NK-92 treated with Interleukin-12 subunit alpha and Interleukin-12 subunit beta, amount 100 ng/mL, for 24 hours (cell line): ENCODE measurements at places on chromosomes 1 and 21.

GRCh38 chr1:158016651-158017335 is 23.3 kb downstream of the KIRREL1 start:
- no peak for DNase-seq

DNA sequence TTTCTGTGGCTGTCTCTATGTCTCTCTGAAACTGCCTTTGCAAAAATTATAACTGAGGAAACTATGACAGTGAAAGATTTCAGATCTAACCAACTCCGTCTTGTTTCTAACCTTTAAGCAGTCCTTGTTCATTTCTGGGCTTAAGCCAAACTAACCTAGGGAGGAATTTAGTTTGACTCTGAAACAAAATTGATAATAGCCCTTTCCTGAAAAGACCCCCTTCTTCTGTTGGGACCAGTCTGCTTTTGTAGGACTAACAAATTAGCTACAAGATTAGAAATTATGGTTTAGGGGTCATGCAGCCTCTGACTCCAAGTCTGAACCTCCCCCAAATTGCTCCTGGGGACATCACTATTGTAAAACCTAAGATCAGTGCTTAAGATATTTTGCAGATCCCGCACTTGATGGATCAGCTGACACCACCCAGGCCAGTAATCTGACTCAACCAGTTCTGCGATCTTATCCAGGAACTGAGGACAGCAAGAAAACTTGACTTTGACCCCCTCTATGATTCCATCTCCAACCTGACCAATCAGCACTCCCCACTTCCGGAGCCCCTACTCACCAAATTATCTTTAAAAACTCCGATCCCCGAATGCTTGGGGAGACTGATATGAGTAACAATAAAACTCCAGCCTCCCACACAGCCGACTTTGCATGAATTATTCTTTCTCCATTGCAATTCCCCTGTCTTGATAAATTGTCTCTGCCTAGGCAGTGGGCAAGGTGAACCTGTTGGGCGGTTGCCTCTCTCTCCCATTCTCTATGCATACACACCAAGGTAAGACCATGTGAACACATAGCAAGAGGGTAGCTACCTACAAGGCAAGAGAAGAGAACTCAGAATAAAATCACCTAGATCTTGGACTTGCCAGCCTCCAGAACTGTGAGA is 11.1 kb upstream of the TRIM63 start:
- DNase-seq, result no peak

DNA sequence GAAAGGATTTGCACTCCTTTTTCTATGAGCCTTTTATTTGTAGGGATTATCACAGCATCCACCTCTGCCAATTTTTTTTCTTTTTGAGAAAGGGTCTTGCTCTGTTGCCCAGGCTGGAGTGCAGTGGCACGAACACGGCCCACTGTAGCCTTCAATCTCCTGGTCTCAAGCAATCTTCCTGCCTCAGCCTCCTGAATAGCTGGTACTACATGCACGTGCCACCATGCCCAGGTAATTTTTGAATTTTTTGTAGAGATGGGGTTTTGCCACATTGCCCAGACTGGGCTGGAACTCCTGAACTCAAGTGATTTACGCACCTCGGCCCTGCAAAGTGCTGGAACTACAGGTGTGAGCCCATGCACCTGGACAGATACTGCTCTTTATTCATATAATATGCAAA is 2.1 kb downstream of the SAMSN1 start:
- DNase-seq, result no peak

DNA sequence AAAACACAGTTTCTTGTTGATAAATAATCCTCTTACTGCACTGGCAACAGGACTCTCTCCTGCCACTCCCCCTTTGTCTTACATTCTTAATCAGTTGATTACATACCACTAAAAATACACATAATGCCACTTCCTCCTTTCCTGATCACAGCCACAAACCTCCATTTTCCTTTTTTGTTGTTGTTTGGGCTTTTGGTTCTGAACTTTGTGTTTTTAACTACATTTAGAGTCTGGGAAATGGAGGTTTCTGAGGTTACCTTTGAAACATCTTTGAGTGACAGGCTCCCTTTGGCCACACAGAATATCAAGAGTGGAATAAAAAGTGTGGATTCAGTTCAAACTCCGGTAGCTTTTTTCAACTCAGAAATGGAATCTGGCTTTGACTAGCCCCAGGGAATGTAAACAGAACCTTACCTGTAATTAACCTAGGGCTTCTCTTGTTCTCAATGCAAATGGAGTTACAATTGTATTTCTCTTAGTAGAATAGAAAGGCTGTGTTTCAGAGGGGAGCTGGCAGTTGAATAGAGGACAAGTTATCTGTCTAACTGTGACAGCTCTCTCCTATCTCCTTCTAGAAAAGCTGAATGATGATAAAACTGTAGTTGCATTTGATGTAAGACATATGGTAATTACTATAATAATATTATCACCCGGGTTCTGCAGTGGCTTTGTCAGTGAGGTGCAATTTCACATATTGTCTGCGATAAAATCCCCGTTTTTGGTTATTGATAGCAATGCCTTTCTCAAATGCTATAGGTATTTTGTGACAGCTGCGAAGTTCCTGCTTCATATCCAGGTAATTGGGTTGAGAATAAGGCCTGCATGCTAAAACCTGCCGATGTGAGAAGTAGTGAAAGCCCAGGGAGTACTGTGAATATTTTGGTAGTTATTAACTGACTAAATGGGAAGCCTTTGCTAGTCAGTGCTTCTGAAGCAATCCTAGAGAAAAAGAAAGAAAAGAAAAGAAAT is 66.9 kb downstream of the ST6GALNAC5 start:
- no peak for DNase-seq

DNA sequence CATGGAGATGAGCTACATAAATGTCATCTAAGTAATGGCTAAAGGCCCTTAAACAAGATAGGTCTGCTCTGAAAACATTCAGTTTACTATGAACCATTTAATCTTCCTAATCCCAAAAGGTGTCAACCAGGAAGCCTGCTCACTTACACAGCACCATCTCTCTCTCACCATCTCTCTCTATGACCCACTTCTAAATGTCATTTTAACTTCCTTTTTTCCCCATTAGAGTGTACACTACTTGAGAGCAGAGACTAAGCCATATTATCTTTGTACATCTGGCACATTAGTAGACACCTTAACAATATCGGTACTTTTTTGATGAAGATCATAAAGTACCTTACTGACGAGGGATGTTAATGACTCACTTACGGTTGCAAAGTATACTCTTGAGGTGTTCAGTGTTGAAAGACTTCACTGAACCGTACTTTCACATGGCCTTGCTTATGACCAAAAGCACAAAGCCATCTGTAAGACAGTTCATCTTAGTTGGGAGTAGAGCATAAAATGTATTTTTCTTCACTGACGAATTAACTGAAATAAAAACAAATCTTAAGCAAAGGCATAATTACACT is 25.4 kb downstream of the FBXO42 start:
- DNase-seq, result no peak

DNA sequence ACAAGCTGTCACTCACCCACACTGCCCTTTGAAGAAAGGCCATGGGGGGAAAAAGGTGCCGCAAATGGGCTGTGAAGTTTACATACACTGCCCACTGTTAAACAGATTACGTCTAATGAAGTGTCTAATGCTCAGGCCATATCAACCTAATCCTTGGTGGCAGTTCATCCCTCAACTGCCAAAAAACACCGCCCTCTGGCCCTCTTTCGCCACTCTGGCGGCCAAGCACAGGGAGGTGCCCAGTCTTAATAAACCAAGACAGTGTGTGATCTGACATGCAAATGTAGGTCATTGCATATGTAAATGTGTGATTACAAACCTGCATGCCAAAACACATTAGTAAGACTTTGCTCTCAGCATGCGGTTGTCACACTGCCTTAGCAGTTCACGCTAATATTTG is 89.5 kb downstream of the NEK7 start:
- DNase-seq, result no peak

- DNase-seq, result no peak
Measured at GRCh38 chr1:88399690-88400089, 284.4 kb upstream of the PKN2 start.

DNA sequence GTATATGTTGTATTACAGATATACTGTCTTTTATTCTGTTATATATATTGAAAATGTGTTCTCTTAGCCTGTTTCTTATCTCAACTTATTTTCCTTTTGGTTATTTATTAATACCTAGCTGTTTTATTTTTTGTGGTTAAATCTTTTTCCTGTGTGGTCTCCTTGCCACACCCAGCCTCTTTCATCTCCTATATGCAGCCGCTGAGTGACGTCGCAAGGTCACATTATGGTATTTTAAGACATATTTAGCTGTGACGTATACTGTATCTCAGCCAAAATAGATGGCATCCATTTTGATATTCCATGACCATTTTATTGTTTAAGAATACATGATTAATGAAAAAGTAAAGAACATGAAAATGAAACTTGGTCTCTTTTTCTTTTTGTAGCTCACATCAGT is 29.1 kb downstream of the CENPF start:
- DNase-seq, result no peak

- DNase-seq, result no peak
Measured at GRCh38 chr1:221963742-221964141, 221.9 kb upstream of the DUSP10 start.

GRCh38 chr1:78650114-78650660 is 556 bp downstream of the IFI44 start:
- no peak for DNase-seq

- DNase-seq, result no peak
Measured at GRCh38 chr1:59477867-59478266, 181.0 kb downstream of the FGGY start.

- no peak for DNase-seq
Measured at GRCh38 chr1:109816175-109816811, 52.6 kb upstream of the EPS8L3 start.

DNA sequence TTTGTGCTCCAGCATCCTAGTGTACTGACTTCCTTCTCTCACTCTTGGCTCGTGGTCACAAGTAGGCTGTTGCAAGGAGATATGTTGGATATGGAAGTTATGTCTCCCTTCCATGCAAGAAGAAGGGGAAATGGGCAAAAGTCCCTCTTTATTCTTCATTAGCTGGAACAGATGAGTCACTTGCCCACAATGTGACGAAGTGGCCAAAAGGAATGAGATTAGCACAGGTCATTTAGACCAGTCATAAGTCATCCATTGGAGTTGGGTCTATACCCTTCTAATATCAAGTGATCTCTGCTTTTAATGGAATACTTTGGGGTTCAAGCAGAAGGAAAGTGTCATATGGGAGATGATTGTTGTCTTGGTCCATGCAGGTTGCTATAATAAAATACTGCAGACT is 91.2 kb upstream of the NGF start:
- no peak for DNase-seq

- no peak for DNase-seq
Measured at GRCh38 chr1:67675800-67676199, 9.2 kb upstream of the GADD45A start.

GRCh38 chr1:24644100-24644384 is 940 bp downstream of the SRRM1 start:
- no peak for DNase-seq

DNA sequence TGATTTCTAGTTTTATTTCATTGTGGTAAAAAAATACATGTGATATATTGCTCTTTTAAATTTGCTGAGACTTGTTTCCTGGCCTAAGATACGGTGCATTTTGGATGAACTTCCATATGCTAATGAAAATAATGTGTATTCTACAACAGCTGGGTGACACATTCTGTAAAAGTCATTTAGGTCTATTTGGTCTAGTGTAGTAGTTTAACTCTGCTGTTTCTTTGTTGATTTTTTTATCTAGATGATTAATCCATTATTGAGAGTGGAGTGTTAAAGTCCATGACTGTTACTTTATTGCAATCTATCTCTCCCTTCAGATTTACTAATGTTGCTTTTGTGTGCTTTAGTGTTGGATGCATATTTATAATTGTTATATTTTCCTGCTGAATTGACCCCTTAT is 161.4 kb downstream of the VAV3 start:
- no peak for DNase-seq

DNA sequence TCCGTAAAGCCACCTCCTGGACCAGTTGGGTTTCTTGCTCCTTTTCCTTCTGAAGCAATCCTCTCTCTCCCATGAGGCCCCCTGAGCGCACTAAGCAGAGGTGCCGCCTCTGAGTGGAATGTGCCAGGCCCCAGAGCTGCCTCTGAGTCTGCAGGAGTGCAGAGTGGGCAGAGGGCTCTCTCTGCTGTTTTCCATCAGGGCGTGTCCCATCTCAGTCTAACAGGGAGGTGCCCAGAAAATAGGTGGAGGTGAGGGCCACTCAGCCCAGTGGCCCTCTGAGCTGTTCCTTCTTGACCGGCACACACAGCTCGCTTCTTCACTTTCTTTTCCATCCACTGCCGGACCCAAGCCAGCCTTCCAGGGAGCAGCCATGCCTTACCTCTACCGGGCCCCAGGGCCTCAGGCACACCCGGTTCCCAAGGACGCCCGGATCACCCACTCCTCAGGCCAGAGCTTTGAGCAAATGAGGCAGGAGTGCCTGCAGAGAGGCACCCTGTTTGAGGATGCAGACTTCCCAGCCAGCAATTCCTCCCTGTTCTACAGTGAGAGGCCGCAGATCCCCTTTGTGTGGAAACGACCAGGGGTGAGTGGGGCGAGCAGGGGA is at the start of gene CAPN9:
TSS of gene CAPN9 (plus strand) at position 262 of the 604 bp plus-strand sequence. CDS start at position 371, 109 bp downstream.
- DNase-seq, result no peak

DNA sequence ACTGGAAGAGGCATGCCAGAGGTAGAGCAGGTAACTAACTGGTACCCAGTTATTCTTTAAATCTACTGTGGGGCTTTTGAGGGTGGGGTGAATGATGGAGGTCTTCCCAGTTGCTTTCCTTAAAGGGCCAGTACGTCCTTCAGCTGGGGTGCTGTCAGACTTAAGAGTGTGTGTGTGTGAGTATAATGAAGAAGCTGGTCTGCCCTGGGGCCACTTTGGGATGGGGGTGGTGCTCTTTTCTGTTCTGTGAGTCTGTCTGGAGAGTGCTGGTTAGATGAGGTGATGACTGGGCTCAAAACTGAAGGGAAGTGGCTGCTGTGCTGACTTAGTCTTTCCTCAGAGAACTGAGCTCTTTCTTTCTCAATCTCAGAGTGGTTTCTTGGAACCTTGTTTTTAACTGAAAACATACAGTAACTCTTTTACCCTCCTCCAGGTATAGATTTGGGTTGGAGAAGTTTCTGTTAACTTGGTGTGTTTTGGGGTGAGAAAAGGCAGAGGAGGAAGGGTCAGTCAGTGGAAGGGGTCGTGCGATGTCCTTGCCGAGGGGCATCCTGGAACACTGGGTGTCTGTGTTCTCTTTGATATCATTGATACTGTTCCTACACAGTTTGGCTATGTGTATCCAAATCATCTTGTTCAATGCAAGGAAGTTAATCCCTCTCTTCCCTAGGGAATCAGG is 746 bp downstream of the MACF1 start:
- DNase-seq, result peak; percentile 74

DNA sequence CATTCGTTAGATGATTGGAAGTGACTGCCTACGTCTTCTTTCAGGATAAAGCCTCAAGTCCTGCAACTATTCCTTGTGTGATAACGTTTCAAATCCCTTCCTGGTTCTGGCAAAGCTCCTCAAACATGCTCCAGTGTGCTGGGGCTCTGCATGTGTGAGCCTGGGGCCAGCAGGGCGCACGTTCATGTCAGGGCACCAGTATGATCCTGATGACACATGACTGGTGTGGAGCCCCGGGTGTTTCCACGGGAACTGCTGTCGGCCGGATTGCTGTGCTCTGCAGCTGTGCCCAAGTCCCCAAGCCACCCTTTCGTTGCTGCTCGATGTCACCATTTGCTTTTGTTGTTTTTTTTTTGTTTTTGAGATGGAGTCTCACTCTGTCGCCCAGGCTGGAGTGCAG is 21.3 kb downstream of the KRTAP10-1 start:
- DNase-seq, result no peak

- no peak for DNase-seq
Measured at GRCh38 chr1:161884475-161884874, 118.4 kb downstream of the ATF6 start.
